ENCODE measurements at places on chromosomes 5 and 9.
A peak's percentile ranks its signal among the peaks of the same experiment; 100 is the strongest.

DNA sequence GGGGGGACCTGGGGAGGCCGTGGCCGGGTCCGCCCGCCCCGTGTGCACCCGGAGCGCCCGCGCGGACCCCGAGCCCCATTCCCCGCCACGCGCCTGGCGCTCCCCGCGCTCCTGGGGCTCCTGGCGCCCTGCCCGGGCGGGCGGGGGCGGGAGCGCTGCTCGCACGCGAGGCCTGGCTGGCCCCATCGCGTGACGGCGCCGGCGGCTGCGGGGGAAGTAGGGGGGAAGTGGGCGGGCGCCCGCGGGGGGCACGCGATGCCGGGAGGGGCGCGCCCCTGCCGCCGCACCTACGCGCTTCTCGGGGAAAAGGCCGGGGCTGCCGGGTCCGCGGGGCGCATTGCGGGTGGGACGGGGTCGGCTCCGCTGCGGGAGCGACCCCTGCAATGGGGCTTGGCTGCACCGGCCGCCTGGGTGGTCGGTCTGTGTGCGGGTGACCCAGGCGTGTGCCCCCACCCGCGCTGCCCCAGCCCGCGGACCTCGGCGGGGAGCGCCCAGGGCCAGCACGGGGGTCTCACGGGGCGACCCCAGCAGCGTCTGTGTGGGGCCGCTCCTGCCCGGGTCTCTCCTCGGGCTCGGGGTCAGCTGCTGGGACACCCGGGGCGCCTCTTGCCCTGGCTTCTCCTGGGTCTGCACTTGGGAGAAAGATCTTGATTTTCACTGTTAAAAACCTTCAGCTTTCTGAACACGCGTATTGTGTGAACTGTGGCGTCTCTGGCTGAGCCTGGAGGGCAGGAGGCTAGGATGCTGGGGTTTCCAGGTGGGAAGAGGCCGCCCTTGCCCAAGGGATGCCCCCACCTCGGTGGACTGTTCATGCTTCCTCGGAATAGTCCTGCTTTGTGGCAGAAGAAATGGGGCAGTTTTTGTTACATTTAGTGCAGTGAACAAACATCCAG lies 52.4 kb downstream of the AHRR start:
- H3K4me3 ChIP-seq: peak overlapping the region; percentile 4
- DNase-seq: peak; percentile 82
- no peaks in the 10 kb centered on the region for H3K4me1 ChIP-seq
- H3K36me3 ChIP-seq: no peaks in the 10 kb centered on the region
- no peaks in the 10 kb centered on the region for H3K27me3 ChIP-seq
- H3K27ac ChIP-seq: no peak overlapping the region

DNA sequence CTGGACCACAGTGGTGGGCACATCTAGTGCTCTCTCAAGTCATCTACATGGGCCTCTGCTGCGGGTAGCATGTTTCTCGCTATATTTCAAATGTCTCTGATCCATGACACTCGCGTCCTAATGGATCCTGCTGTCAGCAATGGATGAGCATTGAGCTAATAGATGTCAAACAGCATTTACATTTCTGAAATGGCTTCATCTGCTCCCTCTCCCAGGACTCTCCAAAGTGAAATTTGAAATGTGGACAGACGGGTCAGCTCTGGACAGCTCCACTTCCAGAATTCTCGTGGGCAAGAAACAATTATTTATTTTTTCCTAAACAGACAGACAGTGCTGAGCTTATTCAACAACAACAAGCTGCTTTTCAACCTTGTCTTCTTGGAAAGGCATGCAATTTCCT lies 58.1 kb downstream of the FSTL4 start:
- no peaks in the 10 kb centered on the region for H3K27me3 ChIP-seq
- H3K36me3 ChIP-seq: no peaks in the 10 kb centered on the region
- no peak overlapping the region for H3K27ac ChIP-seq
- no peak for DNase-seq
- no peaks in the 10 kb centered on the region for H3K4me1 ChIP-seq
- H3K4me3 ChIP-seq: no peak overlapping the region

DNA sequence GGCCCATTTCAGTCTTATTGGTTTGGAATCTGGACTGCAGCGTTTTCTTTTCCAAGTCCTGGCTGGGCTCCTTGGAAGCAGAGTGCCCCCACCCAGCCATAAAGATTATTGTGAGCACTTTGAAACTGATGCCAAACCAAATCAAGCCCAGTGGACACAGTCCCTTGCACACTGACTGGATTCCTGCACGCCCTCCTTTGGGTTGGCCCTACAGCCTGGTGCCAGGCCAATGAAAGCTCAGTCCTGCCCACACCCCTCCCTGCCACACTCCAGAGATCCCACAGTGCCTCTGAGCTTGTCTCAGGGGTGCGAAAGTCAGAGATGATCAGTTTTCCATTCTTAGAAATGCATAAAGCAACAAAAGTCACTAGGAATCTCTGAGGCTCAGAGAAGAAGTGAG lies 181.9 kb downstream of the CETN3 start:
- H3K4me3 ChIP-seq: no peak overlapping the region
- H3K4me1 ChIP-seq: peaks cover 8% of the 10 kb centered on the region
- no peaks in the 10 kb centered on the region for H3K36me3 ChIP-seq
- no peaks in the 10 kb centered on the region for H3K27me3 ChIP-seq
- H3K27ac ChIP-seq: peak overlapping the region; percentile 69

GRCh38 chr5:149153751-149154610 lies 12.7 kb downstream of the ABLIM3 start:
- no peaks in the 10 kb centered on the region for H3K27me3 ChIP-seq
- no peaks in the 10 kb centered on the region for H3K36me3 ChIP-seq
- H3K27ac ChIP-seq: no peak overlapping the region

- H3K4me1 ChIP-seq: peaks cover 2% of the 10 kb centered on the region
- no peak overlapping the region for H3K4me3 ChIP-seq
- H3K36me3 ChIP-seq: no peaks in the 10 kb centered on the region
- DNase-seq: no peak
Measured at GRCh38 chr5:96487859-96488258, 54.8 kb upstream of the PCSK1 start.

- no peaks in the 10 kb centered on the region for H3K36me3 ChIP-seq
- no peaks in the 10 kb centered on the region for H3K4me1 ChIP-seq
- no peaks in the 10 kb centered on the region for H3K27me3 ChIP-seq
- no peak overlapping the region for H3K4me3 ChIP-seq
- DNase-seq: no peak
- no peak overlapping the region for H3K27ac ChIP-seq
Measured at GRCh38 chr5:128844354-128844923, 120.8 kb upstream of the SLC27A6 start.

DNA sequence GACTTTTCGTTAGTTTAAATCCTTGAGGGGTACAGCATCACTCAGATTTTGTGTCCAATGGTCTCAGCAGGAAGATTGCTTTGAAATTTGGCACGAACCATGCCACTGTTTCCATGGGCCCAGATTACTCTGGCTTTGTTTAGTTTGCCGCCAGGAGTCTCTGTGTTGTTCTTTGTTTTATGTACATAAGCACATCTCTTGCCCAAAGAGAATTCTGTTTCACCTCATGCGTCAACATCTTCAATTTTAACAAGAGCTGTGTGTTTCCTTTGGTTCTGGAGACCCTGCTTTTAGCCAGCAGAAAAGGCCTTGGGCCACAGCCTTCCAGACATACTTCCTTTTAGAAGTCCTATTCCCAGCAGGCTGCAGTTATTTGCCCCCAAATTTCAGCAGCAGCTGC lies 62.4 kb downstream of the TNPO1 start:
- no peak overlapping the region for H3K4me3 ChIP-seq
- no peak for DNase-seq
- no peaks in the 10 kb centered on the region for H3K27me3 ChIP-seq
- H3K4me1 ChIP-seq: no peaks in the 10 kb centered on the region
- H3K27ac ChIP-seq: no peak overlapping the region
- H3K36me3 ChIP-seq: peaks cover 1% of the 10 kb centered on the region

DNA sequence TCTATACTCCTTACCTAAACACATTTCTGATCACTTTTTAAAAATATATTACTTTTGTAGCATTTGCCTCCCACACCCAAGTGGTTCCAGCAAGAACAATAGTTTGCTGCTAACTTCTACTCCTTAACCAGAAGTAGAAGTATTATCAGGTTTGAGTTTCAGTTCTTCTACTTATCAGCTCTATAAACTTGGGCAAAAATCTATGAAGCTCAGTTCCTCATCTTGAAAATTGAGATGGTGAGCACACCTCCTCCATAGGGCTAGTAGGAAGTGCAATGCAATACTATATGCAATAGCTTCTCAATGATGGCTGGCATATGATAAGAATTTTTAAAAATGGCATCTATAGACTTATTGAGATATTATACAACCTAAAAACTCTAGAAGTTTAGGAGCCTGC lies 283.7 kb downstream of the TLR4 start:
- no peaks in the 10 kb centered on the region for H3K36me3 ChIP-seq
- no peak for DNase-seq
- H3K4me1 ChIP-seq: no peaks in the 10 kb centered on the region
- no peaks in the 10 kb centered on the region for H3K27me3 ChIP-seq
- H3K4me3 ChIP-seq: no peak overlapping the region

GRCh38 chr5:181109489-181110013 lies 21.4 kb downstream of the OR2V1 start:
- no peak overlapping the region for H3K27ac ChIP-seq
- DNase-seq: no peak
- peaks cover 2% of the 10 kb centered on the region for H3K27me3 ChIP-seq
- no peak overlapping the region for H3K4me3 ChIP-seq

DNA sequence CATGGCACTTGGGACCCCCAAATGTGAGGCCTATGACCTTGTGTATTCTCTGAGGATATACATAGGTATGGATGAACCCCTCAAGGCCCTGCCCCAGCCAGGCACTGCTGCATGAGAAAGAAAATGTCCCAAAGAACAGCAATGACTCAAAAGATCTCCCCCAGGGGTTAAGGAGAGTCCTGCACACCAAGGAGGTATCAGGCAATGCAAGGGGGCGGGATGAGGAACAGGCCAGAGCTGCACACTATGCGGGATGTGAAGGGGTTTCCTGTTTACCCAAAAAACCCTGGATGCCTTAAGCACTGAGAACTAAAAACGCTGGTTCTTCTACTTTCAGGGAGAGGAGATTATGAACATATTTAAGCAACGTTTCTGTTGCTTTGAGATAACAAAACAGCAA lies 3.4 kb downstream of the RAPGEF1 start:
- no peaks in the 10 kb centered on the region for H3K27me3 ChIP-seq
- no peak overlapping the region for H3K27ac ChIP-seq
- no peak overlapping the region for H3K4me3 ChIP-seq
- DNase-seq: no peak
- H3K4me1 ChIP-seq: peaks cover 8% of the 10 kb centered on the region
- H3K36me3 ChIP-seq: no peaks in the 10 kb centered on the region

GRCh38 chr5:38339446-38339845 lies 81.1 kb downstream of the EGFLAM start:
- no peak overlapping the region for H3K4me3 ChIP-seq
- no peak for DNase-seq
- no peaks in the 10 kb centered on the region for H3K27me3 ChIP-seq
- no peak overlapping the region for H3K27ac ChIP-seq

DNA sequence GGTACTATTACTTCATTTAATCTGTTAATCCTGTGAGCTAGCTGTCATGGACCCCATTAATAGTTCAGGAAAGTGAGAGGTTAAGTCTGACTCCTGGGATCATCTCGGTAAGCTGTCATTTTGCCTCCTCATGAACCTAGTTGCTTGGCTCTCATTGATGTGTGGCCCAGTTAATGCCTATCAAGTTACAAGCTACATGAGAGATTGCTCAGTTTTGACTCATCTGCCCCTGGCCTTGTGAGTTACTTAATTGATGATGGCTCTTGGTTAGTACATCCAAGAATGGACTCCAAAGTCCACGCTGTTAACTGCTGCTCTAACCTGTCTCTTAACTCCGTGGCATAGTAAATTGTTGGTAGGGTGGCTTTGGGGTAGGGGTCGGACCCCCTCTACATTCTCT lies 23.9 kb downstream of the LARP1 start:
- peaks cover 2% of the 10 kb centered on the region for H3K4me1 ChIP-seq
- no peak overlapping the region for H3K27ac ChIP-seq
- DNase-seq: no peak
- no peaks in the 10 kb centered on the region for H3K27me3 ChIP-seq
- H3K4me3 ChIP-seq: no peak overlapping the region

GRCh38 chr5:114390431-114390830 lies 28.6 kb downstream of the KCNN2 start:
- no peaks in the 10 kb centered on the region for H3K27me3 ChIP-seq
- H3K4me3 ChIP-seq: no peak overlapping the region
- no peak overlapping the region for H3K27ac ChIP-seq
- H3K4me1 ChIP-seq: no peaks in the 10 kb centered on the region

DNA sequence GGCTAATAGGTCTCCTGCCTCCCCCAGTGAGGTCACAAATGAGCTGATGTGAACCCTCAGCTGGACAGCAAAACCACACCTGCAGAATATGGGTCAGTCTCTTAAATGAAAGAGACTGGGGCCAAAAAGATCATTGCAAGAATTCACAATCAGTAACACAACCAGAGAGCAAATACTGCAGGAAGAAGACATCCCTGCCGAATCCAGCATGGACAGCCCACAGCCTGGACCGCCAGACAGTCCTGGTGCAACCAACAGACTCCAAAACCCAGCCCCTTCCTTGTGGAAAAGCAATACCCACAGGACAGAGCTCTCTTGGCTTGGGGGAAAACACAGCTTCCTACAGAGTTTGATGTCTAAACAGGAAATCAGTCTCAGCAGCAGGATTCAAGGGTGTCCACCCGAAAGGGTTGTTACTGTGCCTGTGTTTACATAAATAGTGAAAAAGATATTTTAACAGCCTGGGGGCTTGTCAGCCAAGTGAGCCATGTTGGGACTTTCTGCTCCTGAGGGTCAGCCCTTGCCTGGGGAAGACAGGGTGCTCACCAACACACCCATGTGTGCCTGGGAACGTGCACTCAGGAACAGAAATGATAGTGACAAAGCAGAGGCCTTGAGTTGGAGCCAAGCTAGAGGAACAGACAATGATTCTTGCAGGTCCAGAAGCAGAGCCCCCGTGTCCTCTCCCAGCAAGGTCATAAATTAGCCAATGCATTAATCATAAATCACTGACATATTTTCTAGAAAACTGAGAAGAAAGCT lies 106.2 kb downstream of the SEMA5A start:
- no peaks in the 10 kb centered on the region for H3K27me3 ChIP-seq
- no peak for DNase-seq
- H3K4me3 ChIP-seq: no peak overlapping the region
- H3K27ac ChIP-seq: no peak overlapping the region
- peaks cover 3% of the 10 kb centered on the region for H3K36me3 ChIP-seq

- H3K27me3 ChIP-seq: no peaks in the 10 kb centered on the region
- no peaks in the 10 kb centered on the region for H3K36me3 ChIP-seq
- H3K4me3 ChIP-seq: no peak overlapping the region
- no peak for DNase-seq
- no peaks in the 10 kb centered on the region for H3K4me1 ChIP-seq
- H3K27ac ChIP-seq: no peak overlapping the region
Measured at GRCh38 chr9:91285729-91286353, 75.9 kb downstream of the AUH start.

- H3K4me3 ChIP-seq: no peak overlapping the region
- no peaks in the 10 kb centered on the region for H3K27me3 ChIP-seq
- H3K27ac ChIP-seq: peak overlapping the region; percentile 61
Measured at GRCh38 chr5:179762079-179762780, 29.6 kb downstream of the MAML1 start.
